Kidney capillary endothelial cell (primary cell): ENCODE measurements at places on chromosomes 12 and 14.

- DNase-seq, result no peak
Observed at GRCh38 chr12:113408756-113409298, 5.1 kb upstream of the SDS start.

GRCh38 chr14:26339381-26339780 is 258.5 kb downstream of the NOVA1 start:
- DNase-seq, result no peak

- no peak for DNase-seq
Observed at GRCh38 chr12:127494961-127495915, 771.7 kb upstream of the TMEM132C start.

DNA sequence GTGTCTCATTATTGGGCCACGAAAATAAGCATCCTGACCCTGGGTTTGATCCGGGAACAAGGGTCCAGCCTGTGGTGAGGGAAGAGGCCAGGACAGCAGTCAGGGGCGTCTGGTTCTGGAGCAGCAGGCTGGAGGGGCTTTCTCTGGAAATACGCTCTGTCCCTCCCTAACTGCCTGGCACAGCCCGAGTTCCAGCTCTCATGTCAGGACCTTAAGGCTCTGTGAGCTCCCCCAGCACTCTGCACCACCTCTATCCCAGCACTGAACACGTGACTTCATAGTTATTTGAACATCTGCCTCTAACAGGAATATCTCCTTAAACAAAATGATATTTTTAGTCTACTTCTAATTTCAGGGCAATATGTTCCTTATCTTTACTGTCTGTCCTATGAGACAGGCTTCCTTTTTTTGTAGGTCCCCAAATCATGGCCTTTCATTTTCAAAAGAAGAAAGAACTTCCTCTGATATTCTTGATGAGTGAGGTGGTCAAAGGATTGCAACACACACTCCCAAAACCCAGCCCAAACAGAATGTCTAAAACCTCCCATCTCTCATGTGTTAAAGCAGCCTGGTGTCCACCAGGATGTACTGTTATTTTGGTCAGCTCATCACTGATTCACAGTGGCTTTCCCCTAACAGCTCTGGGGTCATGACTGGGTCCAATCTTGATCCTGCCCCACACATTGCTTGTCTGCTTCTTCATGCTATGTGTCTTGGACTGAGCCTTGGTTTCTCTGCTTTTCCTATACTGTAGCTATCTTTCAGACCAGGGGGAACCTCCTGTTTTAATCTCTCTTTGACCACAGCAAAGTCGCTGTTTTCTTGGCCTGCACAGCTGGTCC is 9.7 kb downstream of the AQP6 start:
- DNase-seq, result no peak

DNA sequence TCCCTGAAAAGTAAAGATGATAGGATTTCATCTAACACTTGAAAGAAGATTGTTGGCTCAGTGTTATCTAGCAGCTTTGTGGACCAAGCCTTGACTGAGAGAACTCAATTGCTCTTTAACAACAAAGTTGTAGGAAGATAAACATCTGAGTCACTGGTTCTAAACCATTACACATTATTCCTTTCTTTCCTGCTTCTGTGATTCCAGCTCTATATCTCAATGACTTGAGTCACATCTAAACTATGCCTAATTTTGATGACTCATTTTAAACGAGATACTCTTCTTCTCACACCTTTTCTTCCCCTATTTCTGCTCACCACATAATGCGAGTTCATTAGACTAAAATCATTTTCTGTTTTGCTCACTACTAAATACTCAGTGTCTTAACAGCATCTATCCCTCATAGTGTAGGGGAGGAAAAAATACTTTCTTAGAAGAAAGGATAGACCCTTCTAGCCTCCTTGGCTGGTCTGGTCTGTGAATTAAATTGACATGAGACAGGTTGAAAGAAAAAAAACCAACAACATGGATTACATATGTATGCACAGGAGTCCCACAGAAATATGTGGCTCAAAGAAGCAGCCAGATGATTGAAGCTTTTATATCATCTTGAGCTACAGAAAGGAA is 201.4 kb downstream of the C12orf50 start:
- DNase-seq, result peak; percentile 42

GRCh38 chr12:78787576-78787975 is 77.0 kb upstream of the SYT1 start:
- no peak for DNase-seq

- no peak for DNase-seq
Observed at GRCh38 chr12:112357214-112357613, 25.0 kb downstream of the HECTD4 start.

GRCh38 chr14:88212691-88213090 is 110.4 kb downstream of the KCNK10 start:
- no peak for DNase-seq

- DNase-seq, result no peak
Observed at GRCh38 chr12:44852483-44852882, 23.6 kb downstream of the NELL2 start.

- no peak for DNase-seq
Observed at GRCh38 chr12:6391013-6391412, 7.1 kb downstream of the LTBR start.

- no peak for DNase-seq
Observed at GRCh38 chr12:47783024-47783755, 10.2 kb downstream of the SLC48A1 start.

GRCh38 chr12:26795910-26796309 is 37.1 kb downstream of the ITPR2 start:
- no peak for DNase-seq

GRCh38 chr12:15726027-15726877 is 62.9 kb downstream of the EPS8 start:
- DNase-seq, result no peak

GRCh38 chr12:3045989-3046388 is 31.2 kb upstream of the TSPAN9 start:
- no peak for DNase-seq

GRCh38 chr14:41925409-41925808 is 318.7 kb downstream of the LRFN5 start:
- no peak for DNase-seq

DNA sequence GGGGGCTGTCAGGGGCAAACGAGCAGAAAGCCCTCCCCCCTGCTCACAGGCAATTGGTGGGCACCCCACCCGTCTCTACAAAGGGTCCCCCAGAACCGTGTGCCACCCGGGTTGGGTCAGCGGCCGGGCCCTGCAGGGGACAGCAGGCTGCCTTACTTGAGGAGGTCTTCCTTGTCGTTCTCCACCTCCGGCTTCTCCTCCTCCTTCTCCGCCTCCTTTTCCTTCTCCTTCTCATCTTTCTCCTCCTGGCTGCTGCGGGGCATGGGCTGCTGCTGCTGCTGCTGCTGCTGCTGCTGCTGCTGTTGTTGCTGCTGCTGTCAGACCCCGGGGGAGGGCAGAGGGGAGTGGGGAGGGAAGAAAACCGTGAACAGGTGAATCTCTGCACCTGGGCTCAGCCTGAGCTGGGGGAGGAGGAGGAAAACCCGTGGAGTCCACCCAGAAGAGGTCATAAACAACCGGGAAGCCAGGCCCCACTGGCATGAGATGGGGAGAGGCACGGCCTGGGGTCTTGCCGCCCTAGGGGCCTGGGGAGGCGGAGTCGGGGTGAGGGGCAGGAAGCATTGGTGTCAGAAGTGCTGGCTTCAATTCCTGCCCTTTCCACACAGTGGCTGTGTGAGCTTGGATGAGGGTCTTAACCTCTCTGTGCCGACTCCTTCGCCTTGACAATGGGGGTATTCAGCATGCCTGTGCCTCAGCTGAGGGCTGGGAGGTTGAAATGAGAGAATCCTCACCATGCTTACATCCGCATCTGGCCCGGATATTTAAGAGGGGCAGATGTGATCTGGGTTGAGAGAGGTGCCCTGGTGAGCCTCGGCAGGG is 107.6 kb downstream of the RFLNA start:
- no peak for DNase-seq

GRCh38 chr12:110349514-110350151 is 53.9 kb downstream of the ANAPC7 start:
- no peak for DNase-seq

DNA sequence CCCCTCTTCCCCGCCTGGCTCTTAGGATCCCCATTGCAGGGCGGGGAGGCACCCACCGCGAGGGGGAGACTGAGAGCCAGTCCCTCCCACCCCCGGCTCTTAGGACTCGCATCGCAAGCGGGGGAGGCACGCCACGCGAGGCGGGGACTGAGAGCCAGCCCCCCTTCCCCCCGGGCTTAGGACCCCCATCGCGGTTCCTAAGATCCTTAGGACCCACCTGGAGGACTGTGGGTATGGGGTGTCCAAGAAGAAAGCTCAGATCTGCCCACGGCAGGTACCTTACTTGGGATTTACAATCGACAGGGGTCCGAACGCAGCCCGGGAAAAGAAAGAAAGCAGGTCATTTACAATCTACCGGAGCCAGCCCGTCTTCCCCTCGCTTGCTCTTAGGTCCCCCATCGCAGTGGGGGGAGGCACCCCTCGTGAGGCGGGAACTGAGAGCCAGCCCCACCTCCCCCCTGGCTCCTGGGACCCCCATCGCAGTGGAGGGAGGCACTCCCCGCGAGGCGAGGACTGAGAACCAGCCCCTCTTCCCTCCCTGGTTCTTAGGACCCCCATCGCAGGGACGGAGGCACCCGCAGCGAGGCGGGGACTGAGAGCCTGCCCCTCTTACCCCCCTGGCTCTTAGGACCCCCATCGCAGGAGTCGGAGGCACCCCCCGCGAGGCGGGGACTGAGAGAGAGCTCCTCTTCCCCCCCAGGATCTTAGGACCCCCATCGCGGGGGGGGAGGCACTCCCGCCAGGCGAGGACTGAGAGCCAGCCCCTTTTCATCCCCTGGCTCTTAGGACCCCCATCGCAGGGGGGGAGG is 43.7 kb downstream of the DDX11 start:
- peak; percentile 16 for DNase-seq

DNA sequence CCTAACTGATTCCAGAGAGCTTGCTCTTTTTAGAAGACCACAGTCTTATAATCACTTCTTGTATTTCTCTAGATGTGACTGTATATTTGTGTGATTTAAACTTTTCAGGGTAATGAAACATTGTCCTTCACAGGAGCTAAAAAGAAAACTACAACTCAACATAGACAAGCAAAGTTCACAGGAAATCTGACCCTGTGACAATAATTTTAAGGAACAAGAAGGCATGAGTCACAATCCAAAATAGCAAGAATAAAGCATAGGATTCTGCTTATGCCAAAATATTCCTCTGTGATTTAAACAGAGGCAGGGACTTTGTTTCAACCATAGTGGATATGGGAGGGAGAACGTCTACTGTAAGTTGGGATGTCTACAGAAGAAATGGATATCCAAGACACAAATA is 44.3 kb downstream of the GPR65 start:
- DNase-seq, result peak; percentile 25

DNA sequence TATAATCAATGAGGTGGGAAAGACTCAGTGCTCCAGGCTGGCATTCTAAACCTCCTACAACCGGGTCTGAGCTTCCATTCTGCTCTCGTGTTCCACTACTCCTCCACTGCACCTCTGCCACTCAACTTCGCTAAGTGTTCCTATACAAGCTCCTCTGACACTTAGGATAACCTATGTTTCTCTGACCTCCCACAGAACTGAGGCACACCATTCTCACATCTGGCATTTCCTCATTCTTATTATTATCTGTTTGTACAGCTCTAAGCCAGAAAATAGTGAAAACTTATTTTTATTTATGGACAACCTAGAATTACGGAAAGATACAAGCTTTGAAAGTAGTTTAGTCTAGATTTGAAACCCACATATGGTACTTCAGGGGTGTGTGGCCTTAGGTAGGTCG is 127.0 kb downstream of the MED13L start:
- no peak for DNase-seq

GRCh38 chr12:123046431-123046830 is 66.0 kb downstream of the ARL6IP4 start:
- no peak for DNase-seq

DNA sequence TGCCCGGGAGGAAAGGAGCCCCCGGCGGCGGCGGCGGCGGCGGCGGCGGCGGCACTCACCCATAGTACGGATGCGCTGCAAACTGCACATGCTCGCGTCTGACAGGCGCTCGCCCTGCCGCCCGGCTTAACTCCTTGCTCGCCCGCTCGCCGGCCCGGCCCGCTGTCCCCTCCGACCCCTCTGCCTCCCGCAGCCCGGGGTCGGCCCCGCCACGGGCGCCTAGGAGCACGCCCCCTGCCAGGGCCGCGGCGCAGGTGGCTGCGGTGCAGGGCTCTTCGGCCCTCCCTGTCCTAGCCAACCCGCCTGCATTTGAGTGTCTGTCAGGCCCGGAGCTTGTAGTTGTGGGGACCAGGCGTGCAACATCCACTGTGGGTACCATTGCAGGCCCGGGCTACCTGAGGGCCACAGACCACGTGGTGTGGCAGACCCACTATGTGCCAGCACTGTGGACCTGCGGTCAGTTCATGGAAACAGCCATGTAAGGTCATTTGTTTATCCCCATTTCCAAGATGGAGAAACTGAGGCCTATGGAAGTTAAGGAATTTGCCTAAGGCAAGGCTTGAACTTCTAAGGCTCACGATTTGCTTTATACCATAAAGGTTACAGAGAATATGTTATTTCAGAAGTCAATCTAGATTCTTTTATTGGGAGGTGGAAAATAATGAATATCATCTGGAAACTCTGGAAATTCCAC is 17.6 kb upstream of the PLEKHH1 start:
- DNase-seq, result no peak

DNA sequence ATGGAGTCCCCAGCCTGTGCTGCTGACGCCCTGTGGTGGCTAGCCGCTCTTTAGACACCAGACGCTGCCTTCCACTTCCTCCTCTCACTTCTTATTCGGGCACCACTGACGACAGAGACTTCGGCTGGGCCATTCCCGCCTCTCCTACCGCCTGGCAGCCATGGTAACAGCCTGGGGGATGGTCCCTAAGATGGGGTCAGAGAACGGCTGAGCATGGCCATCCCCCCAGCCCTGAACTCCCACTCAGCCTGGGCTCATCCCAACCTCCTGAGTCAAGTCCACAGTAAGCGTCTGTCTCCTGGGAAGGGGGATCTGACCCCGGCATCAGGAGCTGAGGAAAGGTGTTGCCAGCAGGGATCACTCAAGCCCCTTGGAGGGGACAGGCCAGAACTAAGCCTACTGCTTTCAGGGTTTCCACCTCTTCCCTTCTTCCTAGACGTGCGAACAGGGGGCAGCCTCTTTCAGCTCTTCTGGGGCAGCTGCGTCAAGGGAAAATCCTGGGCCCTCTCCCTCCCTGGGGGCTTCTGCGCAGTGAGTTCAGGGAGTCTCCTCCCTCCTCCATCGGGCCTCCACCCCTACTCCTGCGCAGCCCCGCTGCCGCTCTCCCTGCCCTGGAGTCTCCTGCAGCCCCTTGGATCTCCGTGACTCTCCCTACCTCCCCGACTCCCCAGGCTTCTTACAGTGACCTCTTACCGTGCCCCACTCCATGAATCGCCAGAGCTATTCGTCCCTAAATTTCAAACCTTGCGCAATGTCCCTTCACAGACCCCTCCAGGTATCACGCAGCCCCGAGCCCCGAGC is 643 bp upstream of the TAMALIN start:
- peak; percentile 68 for DNase-seq

- DNase-seq, result no peak
Observed at GRCh38 chr12:58925111-58925611, 4.9 kb upstream of the LRIG3 start.

GRCh38 chr14:85273952-85274351 is 256.0 kb upstream of the FLRT2 start:
- no peak for DNase-seq

DNA sequence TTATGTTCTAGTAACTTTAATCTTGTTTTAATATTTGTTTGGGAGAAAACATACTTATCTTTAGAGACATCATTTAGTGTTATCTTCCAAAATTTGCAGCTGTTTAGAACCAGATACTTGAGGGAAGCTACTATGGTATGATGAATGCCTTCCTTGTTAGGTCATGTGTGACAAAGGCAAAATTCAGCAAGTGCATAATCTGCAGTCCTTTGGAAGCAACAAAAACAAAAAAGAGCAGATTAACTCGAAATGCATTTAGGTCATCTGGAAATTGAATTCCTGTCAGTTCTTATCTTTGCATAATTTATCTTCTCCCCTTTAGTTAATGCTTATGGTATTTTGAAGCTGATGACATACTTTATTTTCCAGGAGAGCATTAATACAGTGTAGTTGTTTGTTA is 3.5 kb downstream of the FBXO34 start:
- DNase-seq, result no peak
